ENCODE measurements at places on chromosomes 5 and 9. TPM values are rescaled to one million over a fixed set of nuclear protein-coding genes. Genes with fewer than 3 reads are reported as not detected.

DNA sequence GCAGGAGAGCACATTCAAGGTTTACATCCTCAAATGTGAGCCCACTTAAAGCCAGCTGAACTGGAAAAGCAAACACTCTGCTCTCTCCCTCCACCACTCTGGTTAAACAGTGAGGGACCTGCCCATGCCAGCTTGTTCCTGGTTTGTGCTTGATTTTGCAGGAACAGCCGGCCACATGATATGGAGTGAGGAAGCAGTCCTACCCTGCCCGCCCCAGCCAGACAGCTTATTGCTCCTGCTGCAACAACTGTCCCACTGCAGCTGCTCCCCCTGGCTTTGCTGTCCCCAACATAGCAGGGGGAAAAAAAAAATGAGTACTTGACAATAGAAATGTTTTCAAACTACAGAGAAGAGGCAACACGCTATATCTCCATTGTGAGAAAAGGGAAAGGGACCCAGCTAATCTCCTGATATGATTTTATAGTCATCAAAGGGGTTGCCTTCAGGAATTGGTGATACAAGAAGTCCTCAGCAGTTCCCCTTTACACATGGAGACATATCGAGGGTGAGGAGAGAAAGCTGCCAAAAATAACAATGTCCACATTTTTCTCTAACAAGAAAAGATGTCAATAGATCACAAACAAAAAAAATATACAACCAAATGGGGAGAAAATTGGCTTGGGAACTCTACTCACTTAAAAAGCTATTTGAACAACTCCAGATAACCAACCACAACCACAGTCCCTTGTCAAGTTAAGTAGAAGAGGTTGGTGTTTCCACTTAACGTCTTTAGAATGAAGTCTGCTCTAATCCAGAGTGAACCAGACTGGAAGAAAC lies 4.6 kb downstream of the MYO10 start:
- DNase-seq = no peak

- DNase-seq = no peak
Measured at GRCh38 chr9:2085716-2086115, 70.6 kb downstream of the SMARCA2 start.

NME5 gene
- 0.54 TPM for total RNA-seq

DNA sequence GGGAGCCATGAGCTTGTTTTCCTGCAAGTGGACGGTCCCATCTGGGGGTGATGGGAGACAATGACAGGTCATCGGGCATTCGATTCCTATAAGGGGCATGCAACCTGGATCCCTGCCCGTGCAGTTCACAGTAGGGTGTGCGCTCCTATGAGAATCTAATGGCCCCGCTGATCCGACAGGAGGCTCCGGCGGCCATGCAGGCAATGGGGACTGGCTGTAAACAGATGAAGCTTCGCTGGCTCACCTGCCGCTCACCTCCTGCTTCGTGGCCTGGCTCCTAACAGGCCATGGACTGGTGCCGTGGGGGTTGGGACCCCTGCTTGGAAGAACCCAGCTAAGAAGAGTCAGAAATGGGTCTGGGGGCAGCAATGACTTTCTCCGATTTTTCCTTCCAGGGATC lies 21.0 kb downstream of the PAEP start:
- DNase-seq = no peak
